Progenitor cell of endocrine pancreas (in vitro differentiated cells): ENCODE measurements at places on chromosomes 2 and 18.

GRCh38 chr2:120108049-120108448 lies 95.2 kb downstream of the EPB41L5 start:
- no peak for DNase-seq

DNA sequence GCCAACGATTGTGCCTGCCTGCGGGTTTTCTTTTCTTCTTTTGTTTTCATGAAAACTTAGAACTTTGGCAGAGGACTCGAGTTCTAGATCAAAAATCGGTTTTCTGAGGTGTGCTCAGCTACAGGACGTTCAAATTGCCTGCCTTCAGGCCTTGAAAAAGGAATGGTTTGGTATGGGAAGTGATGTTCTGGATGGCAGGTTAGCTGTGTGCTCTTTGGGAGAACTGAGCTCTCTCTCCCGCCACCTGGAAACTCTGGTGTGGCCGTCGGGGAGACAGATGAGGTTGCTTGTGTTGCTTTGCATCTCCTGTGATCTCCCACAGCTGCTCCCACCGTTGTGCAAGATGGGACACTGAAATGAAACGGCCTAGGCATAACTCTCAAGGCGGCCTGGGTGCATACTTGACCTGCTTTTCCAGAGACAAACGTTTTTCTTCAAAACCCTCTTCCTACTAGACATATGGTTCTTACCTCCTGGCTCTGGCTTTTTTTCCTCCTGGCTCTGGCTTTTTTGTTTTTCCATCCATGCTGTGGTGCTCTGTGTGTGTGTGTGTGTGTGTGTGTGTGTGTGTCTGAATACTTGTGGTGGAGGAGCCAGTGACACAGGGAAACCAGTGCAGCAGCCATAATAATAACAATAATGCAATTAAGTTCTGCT lies 2.0 kb downstream of the FMNL2 start:
- no peak for DNase-seq

- no peak for DNase-seq
Measured at GRCh38 chr2:38277245-38278116, 99.6 kb downstream of the ATL2 start.

- DNase-seq, result no peak
Measured at GRCh38 chr2:164710837-164711765, 89.8 kb upstream of the GRB14 start.

DNA sequence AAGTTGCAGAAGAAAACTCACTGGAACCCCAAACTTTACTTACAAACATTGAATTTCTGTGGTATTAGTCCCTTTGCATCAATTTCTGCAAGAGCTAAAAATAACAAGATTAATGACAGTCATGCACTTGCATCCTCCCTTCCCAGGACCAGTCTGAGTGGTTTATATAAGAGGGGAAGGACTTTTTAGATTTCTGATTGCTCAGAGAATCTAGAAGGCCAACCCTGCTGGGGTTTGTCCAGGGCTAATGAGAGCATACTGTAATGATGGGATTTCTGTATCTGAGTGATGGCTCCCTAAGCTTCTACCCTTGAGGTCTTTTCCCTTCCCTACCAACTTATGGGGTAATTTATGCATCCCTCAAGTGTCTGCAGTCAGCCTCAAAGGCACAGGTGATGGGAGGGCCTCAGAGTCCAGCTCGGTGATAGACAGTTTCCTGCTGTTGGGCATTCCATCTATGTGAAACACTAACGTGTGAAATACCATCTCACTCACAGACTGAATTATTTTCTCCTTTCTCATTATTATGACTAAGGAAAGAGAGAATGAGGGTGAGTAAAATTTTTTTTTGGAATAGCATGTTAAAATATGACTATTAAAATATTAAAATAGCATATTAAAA lies 556.3 kb downstream of the RIT2 start:
- no peak for DNase-seq

DNA sequence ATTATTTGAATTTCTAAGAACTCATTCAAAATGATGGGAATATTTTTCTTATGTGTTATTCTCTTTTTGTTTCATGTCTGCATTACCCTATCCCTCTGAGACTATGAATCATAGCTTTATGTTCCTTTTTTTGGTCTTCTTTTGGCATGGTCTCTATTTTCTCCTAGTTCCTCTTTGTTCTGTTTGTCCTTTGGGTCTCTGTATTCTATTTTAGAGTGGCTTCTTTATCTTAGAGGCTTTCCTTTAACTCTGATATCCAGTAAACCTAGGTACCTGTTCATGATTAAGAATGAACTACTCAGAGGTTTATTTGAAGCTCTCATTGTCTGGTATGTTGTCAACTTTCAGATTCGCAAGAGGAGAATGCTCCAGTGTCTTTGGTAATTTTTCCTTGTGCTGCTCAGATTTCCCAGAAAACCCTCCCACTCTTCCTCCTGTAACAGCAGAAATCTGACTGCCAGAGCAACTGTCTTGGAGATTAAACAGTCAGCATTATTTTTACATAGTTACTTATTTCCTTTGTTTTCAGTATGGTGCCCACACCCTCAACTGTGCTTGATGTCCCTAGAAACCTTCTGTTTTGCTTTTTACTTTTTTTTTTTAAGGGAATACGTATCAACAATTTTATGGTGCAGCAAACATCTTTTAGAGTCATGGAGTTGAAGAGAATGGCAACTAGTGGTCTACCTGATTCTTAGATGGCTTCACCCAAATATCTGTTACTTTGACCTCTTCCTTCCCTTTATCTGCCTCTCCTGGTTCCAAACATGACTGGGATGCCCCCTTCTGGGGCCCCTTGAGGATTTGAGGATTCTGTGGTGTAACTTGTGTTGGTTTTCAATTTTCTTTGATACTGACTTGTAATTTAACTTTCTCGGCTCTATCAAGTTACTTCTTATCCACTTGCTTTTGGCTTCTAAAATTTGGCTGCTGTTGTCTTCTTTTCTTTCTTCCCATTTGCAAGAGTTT lies 92.0 kb downstream of the DPP10 start:
- no peak for DNase-seq

DNA sequence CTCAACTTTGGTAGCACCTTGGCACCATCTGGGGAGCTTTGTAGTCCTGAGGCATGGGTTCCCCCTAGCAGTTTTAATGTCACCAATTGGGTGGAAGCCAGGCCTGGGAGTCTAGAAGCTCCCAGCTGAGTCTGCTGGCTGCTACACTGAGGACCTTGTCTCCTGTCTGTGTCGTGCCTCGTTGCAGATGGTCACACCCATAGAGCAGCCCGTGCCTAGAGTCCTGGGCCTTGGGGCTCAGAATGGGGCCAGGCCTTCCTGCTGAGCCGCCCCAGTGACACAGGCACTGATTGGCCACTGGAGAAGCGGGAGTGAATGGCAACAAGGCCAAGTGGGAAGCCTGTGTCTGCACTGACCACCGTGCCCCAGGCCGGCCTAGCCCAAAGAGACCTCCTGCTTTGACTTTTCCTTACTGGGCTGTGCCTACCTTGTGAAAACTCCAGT lies 113.2 kb downstream of the SH3RF3 start:
- DNase-seq, result no peak

DNA sequence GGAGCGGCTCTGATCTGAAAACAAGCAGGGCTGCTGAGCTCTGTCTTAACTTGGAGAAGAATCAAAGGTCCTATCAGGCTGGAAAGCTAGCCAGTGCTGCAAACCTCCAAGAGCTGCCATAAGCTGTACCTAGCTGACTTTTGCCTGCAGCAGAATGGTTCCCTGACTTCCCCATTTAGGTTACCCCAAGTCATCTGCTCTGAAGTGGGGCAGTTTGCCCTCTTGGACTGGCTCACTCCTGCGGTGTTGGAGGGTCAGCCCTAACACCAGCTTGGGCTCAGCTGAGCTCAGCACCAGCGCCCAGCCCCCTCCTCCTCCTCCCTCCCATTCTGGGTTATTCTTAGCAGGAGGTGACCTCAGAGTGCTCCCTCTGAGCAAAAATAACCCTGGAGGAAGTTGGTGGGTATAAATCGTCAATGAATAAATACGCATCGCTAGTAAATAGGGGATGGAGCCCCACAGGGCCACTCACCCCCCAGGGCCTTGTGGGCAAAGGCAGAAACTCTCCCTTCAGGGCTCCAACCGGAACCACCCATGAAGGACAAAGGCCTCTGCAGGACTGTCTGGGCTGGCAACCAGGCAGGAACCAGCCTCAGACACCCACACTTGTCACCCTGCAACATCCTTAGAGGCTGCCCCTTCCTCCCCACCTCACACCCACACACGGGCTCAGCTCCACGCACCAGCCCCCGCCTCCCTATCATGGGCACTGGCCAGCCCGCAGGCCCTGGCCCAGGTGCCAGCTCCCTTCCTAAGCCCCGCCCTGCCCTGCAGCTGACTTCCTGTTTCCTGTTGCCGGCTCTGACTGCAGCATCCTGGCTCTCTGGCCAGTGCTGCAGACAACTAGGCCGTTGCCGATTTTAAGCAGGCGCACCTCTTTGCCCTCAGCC lies 46.9 kb downstream of the DNMT3A start:
- no peak for DNase-seq

DNA sequence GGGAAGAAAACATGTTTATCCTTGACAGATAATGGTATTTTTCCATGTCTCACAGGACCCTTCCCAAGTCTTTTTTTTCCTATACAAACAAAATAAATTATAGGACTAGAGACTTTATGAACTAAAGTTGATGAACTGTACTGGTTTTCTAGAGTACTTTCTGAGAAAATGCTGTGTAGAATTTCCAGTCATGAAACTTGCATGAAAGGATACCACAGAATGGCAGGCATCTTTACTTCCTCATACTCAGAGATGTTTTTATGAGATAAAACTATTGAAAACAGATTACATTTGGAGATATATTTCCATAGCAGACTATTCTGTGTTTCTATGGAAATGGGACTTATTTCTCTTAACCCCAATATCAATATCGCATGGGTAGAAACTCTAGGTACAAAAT lies 403.5 kb downstream of the PARD3B start:
- DNase-seq, result no peak

DNA sequence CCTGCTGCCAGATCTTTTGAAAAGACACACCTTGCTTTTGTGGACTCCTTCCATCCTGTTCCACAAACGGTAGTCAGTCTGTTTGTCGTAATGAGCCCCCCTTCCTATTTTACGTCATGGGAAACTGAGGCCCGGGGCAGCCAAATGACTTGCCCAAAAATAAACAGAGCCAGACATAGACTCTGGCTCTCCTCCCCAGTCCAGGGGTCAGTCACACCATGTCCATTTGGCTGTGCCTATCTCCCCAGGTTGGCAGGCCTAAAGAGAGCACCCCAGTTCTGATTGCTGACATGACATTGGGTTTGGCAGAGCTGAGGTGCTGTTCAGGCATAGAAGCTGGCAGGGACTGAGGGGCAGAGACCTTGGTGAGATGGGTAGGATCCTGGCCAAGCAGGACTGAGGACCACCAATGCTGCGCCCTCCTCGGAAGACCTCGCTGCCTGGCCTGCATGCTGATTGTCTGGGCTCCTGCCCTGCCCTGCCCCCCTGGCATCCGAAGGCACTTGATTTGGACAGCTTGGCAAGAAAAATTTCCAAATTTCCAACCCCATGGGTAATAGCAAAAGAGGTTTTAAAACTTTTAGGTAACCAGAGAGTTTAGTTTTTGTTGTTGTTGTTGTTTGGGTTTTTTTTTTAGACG lies 335.4 kb downstream of the DYSF start:
- DNase-seq, result no peak

DNA sequence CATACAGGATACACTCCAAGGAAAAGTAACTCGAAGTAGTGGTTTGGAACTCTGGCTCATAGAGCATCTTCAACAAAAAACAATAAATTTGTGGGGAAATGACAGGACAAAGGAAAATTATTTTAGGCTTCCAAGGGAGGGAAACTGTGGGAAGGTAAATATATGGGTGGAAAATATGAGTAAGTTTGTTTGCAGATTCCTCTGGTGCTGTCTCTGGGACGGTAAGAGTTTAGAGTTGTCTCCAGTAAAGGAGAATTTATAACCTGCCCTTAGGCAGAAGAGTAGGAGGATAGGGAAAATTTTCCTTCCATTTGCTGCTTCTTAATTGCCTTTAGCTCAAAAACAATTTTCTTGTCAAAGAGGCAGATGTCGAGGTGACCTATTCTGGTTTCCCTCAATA lies 19.3 kb downstream of the HNMT start:
- DNase-seq, result no peak

GRCh38 chr2:170123593-170123992 lies 54.4 kb upstream of the MYO3B start:
- DNase-seq, result no peak

- no peak for DNase-seq
Measured at GRCh38 chr2:43714164-43714563, 37.9 kb upstream of the C1GALT1C1L start.

DNA sequence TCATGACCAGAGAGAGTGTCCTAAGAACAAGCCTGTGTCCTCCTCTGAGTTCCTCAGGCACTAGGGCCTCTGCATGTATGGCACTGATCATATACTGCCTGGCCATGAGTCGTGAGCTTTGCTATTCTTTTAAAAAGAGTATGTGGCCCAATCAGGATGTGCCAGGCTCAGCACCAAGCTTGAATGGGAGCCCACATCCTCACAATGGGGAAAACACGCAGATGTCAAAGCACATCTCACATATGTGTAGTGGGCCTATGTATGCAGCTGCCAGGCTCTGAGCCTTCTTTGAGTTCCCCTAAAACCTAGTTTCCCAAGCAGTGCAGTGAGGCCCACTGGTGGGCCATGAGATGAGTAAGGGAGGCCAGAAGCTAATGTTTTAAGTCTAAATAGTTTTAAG lies 69.9 kb upstream of the SLC1A4 start:
- no peak for DNase-seq

- DNase-seq, result no peak
Measured at GRCh38 chr2:31304816-31305215, 70.9 kb downstream of the EHD3 start.

- peak; percentile 54 for DNase-seq
Measured at GRCh38 chr2:125471963-125472362, 1184.0 kb upstream of the GYPC start.

DNA sequence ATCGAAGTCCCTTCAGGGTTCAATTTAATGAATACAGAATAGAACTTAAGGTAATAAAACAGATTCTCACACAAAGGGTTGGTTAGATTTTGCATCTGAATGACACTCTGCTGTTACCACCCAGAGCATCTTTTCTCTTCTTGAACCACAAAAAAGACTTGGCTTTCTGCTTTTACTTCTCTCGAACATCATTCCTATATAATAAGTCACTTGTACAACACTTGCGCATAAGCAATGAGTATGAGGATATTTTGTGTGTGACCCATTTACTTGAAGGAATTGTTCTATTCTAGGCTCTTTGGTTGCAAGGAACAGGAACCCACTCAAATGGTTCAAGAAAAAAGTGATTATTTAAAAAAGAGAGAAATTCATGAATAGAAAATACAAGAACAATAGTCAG lies 126.2 kb downstream of the NUP35 start:
- DNase-seq, result no peak

GRCh38 chr2:179082697-179083096 lies 32.8 kb upstream of the CCDC141 start:
- DNase-seq, result no peak

GRCh38 chr18:6773777-6774176 lies 44.3 kb downstream of the ARHGAP28 start:
- no peak for DNase-seq

- no peak for DNase-seq
Measured at GRCh38 chr2:234587341-234588053, 90.6 kb upstream of the ARL4C start.

- DNase-seq, result no peak
Measured at GRCh38 chr2:20939931-20940795, 103.7 kb downstream of the APOB start.

- no peak for DNase-seq
Measured at GRCh38 chr2:98374958-98375570, 28.8 kb downstream of the CNGA3 start.

- DNase-seq, result no peak
Measured at GRCh38 chr18:210075-210474, 51.7 kb downstream of the USP14 start.

GRCh38 chr2:86027196-86027921 lies 78.3 kb downstream of the POLR1A start:
- DNase-seq, result no peak

- DNase-seq, result no peak
Measured at GRCh38 chr2:233084488-233084887, 24.3 kb downstream of the INPP5D start.
